Activated T-cell treated with anti-CD3 and anti-CD28 coated beads for 4 hours (primary cell): ENCODE measurements at places on chromosomes 1 and 21.

GRCh38 chr1:164671966-164672571 is 113.1 kb downstream of the PBX1 start:
- DNase-seq, result no peak

GRCh38 chr1:215720126-215720525 is 153.0 kb downstream of the KCTD3 start:
- no peak for DNase-seq

GRCh38 chr21:41706678-41707077 is 60.2 kb downstream of the RIPK4 start:
- no peak for DNase-seq

GRCh38 chr1:201471772-201472171 is 2.8 kb upstream of the PHLDA3 start:
- DNase-seq, result no peak

DNA sequence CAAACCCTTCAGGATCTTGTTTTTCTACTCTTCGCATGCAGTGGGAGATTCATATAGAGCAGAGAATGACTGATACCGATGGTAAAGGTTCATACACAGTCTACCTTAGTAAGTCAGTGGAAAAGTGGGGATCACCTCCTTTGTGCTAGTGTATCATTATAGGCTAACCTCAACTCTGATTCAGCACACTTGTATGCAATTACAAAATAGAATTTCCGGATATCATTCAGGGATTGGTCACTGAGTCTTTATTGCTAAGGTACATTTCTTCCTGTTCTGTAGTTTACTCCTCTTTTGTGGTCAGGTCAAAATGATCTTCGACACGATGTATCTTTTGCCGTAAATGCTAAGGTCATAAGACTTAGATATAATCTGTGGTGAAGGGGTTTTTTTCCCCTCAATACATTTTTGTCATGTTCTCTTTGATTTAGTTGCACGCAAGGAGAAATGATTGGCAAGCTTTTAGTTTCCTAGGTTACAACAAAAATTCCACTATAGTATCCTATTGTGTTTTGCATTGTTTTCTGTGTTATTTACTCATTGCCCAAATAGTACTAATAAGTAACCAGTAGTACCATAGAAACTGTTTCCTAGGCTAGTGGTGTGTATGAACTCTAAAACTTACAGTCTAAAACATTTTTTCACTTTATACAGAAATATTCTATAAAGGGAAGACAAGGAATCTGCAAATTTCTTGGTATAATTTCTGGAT is 35.7 kb upstream of the PLA2G4A start:
- DNase-seq, result no peak

DNA sequence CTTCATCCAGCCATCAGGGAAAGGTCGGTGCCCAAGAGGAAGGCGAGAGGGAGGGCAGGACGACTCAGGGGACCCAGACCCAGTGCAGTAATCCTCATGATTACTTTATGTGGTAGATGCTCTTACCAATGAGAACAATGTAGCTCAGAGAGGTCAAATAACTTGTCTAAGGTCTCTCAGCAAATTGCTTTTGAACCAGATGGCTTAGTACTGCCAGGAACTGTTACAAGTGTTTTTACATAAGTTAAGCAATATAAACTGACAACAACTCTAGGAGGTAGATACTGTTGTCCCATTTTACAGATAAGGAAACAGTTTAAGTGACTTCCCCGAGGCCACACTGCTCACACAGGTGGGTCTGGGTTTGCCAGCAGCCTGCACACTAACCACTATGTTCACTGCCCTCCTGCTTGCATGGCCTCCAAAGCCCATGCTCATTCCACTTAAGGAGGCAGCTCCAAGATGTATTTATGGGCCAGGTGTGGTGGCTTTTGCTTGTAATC is 111.7 kb downstream of the LACTBL1 start:
- DNase-seq, result no peak

DNA sequence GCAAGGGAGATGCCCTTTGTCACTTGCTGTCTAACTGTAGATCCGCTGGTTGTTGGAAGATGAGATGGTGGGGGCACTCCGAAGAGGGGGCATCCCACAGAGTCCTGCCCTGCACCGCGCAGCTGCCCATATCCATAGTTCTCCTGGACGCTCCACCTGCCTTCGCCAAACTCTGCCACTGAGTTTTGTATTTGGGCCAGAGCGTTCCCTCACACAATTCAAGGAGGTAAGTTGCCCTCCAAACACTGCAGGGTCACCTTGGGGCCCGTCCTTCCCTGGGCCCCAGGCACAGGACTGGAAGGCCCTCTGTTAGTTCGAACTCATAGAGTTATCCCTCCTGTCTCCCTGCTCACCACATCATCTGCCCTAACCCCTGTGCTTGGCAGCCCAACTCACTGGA is 22.1 kb downstream of the HYI start:
- no peak for DNase-seq

- no peak for DNase-seq
Measured at GRCh38 chr1:77991638-77992037, 12.8 kb upstream of the FUBP1 start.
